ENCODE measurements at places on chromosomes 6 and 20.

DNA sequence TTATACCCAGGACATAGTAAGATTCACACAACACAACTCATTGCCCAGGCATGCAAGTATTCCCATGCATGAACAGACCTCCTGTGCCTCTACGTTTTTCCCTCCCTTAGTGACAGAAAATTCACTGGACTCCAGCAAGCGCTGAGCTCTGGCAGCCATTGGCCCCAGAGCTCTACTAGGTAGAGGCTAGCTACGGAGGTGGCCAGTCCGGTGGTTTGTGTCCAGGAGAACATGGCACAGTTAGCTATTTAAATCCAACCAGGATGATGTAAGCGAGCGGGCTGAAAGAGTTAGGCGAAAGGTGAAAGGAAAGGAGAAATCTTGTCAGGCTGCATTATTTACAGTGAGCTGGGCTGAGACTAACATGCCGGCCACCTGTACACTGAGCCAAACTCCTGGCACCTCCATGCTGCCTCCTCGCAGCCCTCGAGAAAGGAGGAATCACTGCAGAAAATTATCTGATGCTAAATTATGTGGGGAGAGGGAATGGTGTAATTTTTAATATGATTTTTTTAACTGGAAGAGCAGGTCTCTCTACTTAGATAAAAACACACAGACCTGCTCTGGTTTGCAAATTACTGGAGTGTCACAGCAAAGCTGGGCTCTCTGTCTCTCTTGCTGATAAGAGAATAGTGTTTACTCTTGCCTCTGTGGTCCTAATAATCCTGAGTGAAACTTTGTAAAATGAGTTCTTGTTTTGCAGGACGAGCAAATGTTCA, 50.1 kb upstream of the ARMC2 start:
- DNase-seq, result no peak

GRCh38 chr6:35980991-35981645, 43.3 kb downstream of the SLC26A8 start:
- DNase-seq, result no peak

GRCh38 chr6:128275681-128276080, 244.7 kb downstream of the PTPRK start:
- DNase-seq, result no peak

GRCh38 chr6:166678426-166678825, 51.4 kb upstream of the RPS6KA2 start:
- DNase-seq, result no peak

GRCh38 chr6:40788661-40789655, 201.8 kb upstream of the LRFN2 start:
- no peak for DNase-seq

GRCh38 chr6:106972500-106972899, 2.0 kb downstream of the CD24 start:
- no peak for DNase-seq

- DNase-seq, result no peak
These were observed 2.1 kb upstream of the RPS12 start for GRCh38 chr6:132812255-132812732.

DNA sequence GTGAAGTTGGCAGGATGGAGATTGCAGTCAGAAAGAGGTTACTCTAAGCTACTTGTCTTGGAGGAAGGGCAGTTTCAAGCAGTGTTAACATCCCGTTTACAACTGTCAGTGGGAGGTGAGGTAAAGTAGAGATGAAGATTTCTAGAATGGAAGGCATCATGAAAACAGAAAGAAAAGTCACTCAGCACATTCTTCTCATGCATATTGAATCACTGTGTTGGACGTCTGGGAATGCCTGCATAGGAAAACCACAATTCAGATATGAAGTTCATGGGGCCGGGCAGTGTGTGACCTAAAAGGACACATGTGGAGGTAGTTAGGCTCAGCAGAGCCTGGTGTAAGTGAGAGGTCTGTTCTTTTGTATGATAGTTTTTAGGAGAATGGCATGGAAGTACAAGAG, 73.5 kb upstream of the LAMP5 start:
- DNase-seq, result no peak

DNA sequence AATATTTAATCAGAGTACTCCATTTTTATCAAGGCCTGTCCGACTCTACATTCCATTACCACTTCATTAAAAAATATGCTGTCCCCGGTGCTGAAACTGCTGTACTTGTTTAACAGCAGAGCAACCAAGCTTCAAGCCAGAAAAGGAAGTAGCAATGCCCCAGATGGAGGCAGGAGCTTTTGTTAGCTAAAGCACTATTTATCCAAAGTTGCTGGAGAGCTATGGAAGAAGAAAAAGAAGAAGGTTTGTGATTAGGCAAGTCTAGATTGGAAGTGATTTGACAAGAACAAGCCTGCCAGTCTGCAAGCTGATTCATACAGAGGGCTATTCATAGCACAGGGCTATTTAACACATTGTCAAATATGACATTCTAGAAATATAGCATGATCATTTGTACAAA, 160.9 kb upstream of the SPTLC3 start:
- DNase-seq, result no peak

DNA sequence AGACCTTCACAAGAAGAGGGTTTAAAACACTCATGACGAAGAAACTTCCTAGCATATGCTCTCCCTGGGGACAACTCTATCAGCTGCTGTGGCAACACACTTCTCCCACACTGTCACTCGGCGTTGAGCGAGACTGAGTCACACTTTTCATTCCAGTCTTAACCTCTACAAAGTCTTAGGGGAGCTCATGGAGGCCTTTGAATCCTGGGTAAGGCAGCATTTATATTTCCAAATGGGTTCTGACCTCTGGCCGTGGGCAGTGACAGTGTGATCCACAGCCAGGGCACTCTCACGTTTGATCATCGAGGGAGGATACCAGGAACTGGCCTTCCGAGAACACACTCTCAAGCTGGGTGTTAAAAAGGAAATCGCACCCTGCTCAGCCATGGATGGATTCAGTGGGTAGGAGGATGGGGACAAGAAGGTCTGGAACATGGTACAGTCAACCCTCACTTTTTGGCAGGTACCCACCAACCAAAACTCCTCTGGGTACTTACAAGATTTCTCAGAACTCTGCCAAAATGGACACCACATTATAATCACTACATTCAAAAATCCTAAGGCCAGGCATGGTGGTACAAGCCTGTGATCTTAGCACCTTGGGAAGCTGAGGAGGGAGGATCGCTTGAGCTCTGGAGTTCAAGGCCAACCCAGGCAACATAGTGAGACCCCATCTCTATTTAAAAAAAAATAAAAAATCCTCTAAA, 19.6 kb downstream of the RRBP1 start:
- DNase-seq, result no peak

- DNase-seq, result no peak
These were observed 27.9 kb upstream of the RTF2 start for GRCh38 chr20:56440346-56441007.

DNA sequence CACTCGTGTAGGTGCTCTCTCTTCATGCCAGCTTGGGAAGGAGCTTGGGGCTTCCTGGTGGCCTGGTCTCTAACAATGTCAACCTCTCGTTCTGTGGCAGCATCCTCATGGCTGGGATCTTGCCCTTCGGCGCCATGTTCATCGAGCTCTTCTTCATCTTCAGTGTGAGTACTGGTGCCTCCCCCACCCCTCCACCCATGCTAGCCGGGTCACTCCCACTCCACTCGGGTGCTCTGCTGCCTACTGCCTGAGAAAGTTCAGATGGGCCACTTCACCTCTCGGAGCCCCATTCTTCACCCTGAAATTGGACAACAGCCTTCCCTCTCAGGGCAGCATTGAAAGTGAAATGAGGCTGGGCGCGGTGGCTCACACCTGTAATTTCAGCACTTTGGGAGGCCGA, 48.8 kb downstream of the TM9SF4 start:
- no peak for DNase-seq

- no peak for DNase-seq
These were observed 52.3 kb downstream of the EZR start for GRCh38 chr6:158766621-158767455.

GRCh38 chr6:157410045-157410444, 29.1 kb downstream of the ZDHHC14 start:
- DNase-seq, result no peak

GRCh38 chr6:136415351-136416007, 125.8 kb upstream of the BCLAF1 start:
- no peak for DNase-seq

DNA sequence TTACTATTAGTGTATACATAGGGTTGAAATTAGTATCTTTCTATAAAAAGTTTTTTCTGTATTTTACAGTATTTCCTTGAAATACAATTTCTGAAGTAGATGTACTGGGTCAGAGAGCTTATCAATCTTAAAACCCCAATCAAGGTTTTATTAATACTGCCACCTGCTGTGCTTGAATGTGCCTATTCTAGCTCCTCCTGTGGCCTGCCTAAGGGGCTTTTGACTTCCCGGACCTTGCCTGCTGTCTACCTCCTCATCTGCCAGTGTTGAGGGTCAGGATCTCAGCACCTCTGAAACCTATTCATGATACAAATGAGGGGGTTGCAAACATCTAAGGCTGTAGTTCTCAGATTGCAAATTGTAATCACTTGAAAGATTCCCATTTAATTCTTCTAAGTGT, 9.2 kb downstream of the PACRG start:
- no peak for DNase-seq

DNA sequence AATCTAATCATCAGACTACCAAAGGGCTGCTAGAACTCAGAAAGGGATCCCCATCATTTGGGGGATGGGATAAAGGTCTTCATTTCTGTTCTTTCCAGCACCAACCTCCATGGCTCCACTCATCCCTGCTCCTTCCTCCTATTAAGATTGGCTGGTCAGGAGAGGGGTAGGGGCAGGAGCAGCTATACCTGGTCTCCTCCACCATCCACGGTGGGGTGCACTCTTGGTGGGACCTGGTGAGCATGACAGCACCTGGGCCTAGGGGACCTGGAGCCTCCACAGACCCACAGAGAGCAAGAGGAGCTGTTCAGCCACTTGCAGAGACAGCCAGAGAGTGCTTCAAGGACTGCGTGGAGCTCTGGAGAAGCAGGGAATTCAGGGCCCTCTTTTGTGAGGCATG, 6.1 kb upstream of the ULBP2 start:
- no peak for DNase-seq

DNA sequence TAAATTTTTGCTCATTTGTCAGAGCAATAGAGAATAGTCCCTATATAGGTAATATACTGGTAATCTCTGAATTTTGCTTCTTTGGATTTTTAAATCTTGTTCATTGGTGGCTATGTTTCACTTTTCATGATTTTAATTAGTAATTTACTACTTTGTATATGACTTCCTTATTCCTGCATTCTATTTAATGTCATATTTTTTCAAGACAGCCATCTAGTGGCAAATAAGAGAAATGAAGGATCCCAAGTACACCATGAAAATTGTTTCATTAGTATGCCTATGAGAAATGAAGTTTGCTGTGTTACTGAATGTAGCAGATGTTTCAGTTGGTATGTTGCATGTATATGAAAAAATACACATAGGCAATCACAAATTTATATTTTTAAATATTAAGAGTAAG, 82.4 kb downstream of the ZNF292 start:
- DNase-seq, result no peak

DNA sequence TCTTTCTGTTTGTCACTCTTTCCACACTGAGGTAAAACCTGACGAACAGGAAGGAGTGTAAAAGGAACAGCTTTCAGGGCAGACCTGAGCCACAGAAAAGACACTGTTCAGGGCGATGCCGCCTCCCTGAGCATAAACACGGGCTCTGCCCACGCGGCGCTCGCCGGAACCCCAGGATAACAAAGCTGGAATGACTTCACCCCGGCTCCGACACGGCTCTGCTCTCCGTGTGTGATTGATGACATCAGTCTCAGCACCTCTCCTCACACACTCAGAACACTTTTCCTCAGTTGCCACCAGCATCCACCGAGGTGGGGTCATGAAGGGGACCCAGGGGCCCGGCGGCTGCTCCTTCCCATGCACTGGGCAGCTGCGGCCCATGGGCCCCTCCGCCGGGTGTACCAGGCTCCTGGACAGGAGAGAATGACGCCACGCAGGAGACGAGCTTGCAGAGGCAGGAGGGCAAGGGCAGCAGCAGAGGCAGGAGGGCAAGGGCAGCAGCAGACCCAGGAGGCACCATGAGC, 43.6 kb downstream of the DLL1 start:
- no peak for DNase-seq

- DNase-seq, result no peak
These were observed 23.4 kb upstream of the HLA-DQB1 start for GRCh38 chr6:32689531-32690501.

GRCh38 chr6:1724124-1724523, 114.4 kb downstream of the FOXC1 start:
- no peak for DNase-seq

GRCh38 chr6:111356551-111356950, 126.5 kb downstream of the REV3L start:
- no peak for DNase-seq

DNA sequence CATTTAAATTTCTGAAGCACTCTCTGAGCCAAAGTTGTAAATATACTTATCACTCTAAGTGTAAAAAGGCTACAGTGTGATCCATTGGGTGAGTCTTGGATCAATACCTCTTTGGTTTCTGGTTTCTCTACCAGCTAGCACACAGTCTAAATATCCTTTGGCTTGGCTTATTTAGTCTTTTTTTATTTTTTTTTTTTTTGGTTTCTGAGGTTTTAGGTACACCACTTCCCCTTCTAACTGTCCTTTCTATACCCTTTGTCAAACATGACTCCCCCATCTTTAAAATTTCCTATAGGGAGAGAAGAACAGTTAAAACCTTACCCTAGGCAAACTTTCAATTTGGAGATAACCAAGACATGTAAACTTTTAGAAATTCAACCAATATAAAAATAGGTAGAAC, 379.0 kb downstream of the PHF3 start:
- no peak for DNase-seq

DNA sequence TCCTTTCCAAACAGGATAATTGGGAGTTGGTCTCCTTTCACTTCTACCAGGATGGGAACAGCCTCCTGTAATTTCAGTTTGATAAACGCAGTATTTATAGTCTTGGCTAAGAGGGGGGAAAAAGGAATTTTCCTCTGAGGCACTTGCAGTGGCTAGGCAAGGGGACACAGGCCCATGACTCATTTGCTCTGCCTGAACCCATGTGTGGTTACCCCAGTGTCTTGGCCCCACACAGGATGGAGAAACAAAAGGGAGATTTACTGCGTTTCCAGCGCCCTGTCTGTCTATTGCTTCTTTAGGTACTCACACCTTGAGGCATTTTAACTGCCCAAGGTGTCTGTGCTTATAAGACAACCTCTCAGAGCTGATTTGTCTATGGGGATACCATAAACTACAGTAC, 74.8 kb upstream of the NEDD9 start:
- DNase-seq, result no peak

- DNase-seq, result no peak
These were observed 120.2 kb upstream of the LOC128125822 start for GRCh38 chr6:63452125-63452524.

DNA sequence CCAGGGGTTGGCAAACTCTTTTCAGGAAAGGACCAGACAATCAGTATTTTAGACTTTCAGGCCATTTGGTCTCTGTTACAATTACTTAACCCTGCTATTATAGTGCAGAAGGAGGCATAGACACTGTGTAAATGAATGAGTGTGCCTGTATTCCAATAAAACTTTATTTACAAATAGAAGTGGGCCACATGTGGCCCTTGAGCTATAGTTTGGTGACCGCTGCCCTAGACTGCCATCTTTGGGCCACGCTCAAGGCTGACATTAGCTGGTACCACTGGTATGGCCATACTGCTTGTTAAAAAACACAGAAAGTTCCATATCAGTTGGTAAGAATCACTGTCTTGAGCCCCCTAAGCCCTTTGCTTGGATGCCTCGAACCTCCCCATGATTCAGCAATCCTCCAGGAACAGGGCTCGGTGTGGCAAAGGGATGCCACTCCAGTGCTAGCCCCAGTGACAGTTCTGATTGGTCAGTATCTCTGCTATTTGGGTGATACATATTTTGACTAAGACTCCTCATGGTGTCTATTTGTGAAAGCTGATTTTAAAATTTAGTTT, 23.3 kb upstream of the SNRNP48 start:
- DNase-seq, result no peak

All from cortex of kidney (tissue), 1 donor.